ENCODE measurements at places on chromosomes 7 and 10.

DNA sequence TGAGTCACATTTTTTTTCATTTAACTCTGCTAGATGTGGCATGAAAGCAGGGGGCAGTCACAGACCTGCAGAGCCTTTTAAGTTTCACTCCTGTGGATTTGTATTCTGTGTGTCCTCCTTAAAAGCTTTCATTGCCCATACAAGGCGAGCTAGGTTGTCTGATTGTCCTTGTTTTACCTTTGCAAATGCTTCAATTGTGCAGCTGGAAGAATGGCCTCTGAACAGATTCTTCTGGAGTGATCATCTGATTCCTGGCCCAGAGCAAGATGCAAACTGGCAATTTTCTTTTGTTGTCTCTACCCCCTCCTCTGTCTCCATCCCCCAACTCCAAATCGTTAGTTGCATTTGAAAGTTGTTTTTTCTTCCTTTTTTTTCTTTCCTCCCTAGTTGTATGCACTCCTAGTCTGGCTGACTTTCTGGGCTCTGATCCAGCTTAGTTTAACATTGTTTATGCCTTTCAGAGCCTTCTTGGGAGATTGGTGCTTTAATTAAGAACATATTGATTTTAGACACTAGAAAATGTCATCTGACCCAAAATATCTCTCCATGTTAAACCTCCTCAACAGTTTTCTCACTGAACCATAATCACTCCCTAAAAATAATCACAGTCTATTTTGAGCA lies 150.2 kb downstream of the REEP3 start:
- no peak for DNase-seq

- DNase-seq = no peak
These were observed 181.6 kb downstream of the SND1 start for GRCh38 chr7:127833641-127834040.

DNA sequence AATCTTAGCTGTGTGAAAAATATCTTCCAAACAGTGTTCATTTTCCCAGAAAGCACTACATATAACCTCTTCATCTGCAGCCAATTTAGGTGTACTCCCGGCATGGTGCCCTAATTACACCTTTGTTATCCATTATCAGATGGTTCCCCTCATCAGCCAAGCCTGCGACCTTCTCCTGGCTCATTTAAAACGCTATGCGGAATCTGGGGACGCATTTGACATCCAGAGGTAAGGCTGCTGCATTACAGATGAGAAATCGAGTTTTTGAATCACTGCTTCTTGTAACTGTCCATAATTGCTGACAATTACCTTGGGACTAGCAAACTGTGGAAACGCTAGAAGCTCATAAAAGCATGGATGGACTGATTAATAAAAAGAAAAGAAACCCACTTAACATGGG lies 109.5 kb downstream of the PARP12 start:
- no peak for DNase-seq

DNA sequence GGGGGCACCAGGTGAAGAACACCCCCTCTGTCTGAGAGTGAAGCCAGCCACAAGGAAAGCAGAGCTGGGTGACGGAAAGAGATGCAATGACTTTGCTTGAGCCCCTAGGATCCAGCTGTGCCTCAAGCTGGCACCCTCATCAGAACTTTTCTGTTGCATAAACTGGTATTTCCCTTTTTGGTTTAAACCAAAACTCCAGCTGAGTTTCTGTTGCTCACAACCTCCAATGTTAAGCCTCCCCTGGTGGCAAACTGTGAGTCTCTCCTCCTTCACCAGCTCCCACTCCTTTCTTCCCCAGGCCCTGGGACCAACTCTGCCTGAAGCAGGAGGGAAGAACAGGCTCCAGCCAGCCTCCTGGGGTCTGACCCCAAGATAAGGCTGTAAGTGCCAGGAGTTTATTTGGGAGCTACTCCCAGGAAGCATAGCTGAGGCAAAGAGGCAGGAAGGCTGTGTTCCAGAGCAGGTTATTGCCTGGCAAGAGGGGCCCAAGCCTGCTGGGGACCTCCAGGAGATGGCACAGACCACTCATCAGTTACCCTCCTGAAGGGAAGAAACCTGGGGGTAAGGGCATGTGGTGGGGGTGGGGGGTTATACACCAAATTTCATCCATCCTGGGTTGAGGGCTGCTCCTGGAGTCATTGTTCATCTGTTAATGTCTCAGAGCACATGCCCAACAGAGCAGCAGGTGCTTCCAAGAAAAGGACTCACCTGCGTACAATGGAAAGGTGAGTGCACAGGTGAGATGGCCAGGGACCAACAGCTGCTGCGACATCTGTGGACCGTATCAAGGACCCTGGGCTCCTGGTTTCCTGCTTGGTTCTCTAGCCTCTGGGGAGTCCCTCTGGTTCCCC lies 73.3 kb upstream of the NANOS1 start:
- no peak for DNase-seq

DNA sequence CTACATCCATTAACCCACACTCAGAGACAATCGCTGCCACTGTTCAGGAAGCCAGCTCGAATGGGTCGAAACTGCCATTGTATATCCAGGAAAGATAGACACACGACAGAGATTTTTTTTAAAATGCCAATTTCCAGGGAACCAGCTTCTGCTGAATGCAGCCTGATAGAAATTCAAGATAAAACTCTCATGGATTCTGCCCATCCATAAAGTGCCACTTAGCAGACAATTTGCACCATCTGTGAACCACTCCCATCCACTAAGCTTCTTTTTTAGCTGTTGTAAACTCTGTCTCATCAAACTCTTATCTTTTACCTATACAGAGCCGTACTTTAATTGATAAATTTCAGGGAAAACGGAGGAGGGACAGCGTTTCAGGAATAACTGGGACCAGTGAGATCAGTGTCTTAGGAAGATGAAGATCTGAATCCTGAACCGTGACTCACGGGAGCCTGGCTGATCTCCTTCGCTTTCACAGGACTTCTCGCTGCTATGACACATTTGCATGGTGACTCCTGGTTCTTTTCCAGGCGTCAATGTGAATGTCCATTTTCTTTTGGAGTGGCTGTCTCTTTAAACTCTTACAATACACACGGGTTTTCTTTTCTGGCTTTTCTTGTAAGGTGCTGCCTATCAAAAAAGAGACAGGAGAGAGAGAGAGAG lies 103.4 kb downstream of the FAM204A start:
- DNase-seq = no peak

DNA sequence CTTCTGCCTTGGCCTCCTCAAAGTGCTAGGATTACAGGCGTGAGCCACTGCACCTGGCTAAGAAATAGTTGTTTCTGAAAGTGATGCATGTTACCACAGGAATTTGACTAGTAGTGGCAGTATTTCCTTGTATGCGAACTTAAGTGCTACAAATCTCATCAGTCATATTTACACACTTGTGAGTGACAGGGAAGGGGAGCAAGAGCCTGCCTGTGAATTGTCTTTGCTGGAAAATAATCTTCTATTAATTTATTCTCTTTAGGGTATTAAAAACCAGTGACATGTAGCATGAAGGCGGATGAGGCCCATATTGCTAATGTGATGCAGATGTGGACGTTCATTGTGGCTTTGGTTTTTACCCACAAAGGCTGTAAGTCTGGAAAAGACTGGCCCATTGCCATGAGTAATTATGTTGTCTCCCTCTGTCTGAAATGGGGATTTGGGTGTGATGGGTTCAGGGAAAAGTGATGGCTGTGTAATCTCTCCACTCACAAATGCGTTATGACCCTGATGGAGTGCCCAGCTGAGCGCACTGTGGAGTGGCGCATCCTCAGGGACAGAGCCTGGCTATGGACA lies 97.6 kb downstream of the CCNY start:
- peak; percentile 41 for DNase-seq

All from activated CD4-positive, alpha-beta T cell treated with anti-CD3 and anti-CD28 coated beads, Interleukin-10, Interleukin-2, amounts not matched to agents 100 ng/mL and 50 ng/mL, durations not matched to agents 16 hours and 8 hours (primary cell).